CD4-positive, alpha-beta T cell treated with Interleukin-17A for 1 hour (primary cell): ENCODE measurements at places on chromosomes 5 and 9.

- DNase-seq, result no peak
Measured at GRCh38 chr9:90325913-90326653, 316.5 kb downstream of the DIRAS2 start.

DNA sequence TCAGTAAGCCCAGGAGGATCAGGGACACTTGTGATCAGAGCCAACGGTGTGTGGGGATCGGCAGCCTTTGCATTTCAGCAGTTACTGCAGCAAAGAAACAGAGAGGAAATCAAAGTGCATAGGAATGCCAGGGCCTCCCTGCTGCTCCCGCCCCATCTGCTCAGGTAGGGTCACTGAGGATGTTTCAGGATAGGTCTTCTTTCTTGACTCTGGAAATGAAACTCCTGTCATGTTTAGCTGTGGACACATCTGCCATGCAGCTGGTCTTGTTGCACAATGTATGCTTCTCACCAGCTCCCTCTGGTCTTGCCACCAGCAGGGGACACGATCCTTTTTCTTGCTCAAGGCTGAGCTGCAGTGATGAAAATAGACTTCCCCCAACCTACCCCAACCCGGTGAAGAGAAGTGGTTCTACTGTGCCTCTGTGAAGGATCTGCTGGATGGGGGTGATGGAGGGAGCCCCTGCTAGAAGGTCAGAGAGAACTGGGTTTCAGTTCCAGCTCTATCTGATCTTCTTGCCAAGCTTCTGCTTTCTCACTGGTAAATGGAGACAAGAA, 185.2 kb upstream of the KLF4 start:
- DNase-seq, result peak; percentile 12

DNA sequence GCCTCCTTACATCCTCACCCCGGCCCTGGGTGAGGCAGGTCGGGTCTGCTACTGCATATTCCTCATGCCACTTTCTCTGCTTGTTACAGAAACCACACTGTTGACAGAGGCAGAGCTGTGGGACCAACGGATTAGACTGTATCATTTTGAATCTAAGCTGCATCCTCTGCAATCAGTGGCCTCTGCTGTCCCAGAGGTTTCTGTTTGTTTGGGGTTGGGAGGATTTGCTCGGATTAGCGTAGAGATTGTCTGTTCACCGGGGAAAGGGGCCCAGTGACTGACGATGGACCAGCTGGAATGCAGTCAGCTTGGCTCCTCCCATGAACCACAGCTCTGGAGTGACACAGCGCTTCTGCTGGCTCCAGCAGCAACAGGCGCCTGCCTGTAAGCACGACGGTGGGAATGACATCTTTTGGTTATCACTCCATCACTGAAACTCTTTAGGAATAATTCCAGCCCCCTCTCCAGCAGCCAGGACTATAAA, 37.3 kb upstream of the ADRA1B start:
- DNase-seq, result no peak

GRCh38 chr9:84379740-84380139, 39.2 kb upstream of the SLC28A3 start:
- DNase-seq, result no peak

GRCh38 chr5:60701321-60701968, 1.5 kb upstream of the DEPDC1B start:
- peak; percentile 12 for DNase-seq

- no peak for DNase-seq
Measured at GRCh38 chr9:13904746-13905145, 409.2 kb downstream of the NFIB start.

DNA sequence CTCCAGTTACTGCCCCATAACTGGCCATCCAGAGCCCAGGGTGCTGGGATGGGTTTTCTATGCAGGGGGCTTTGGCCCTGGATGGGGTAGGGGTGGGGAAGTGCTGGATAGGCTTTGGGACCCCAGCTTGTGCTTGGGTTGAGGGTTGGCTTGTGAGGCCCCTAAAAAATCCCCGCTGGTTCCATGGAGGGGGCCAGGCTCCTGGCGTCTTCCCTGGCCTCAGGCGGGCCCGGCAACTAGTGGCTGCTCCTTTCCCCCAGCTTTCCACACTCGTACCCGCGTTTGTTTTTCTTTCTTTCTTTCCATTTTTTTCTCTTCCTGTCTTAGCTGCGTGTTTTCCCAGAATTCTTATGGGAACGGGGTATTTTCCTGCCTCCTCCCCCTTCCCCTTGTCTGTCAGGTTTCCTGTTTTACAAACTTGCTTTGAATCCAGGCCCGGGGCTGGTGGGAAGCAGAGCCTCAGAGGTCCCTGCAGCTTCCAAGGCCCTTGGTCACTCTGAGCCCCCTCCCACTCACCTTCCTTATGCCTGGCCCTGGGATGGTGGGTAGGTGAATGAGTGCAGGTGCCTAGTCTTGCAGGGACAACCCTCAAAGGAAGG, 40.2 kb downstream of the RGS3 start:
- no peak for DNase-seq

DNA sequence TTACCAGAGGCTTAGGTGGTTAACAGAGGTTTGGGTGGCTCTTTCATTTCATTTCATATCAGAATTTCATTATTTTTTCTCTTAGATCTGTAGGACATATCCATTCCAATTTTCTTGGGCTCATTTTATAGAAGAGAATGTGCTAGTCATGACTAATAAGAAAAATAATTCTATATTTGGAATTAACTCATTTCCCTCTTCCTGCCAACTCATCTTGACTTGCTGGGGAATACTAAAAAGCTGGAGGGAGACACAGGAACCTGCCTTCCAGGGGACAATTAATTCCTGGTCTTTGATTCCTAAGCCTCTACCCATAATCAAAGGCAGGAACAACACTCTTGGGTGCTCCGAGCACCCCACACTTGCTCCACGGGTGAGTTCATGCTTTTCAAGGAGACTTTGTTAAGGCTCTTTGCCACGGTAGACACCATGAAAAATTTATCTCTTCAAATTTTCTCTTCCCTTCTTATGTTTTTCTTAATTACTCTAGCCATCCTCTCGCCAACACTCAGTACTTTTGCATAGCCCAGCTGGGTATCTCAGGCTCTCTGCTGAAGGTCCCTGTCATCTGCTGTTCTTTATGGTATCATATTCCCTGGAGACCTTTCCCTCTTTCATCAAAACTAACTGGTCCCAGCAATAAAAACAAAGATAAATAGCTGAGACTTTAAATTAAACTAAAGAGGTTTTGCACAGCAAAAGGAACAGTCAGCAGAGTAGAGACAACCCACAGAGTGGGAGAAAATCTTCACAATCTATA, 273.9 kb downstream of the NPR3 start:
- no peak for DNase-seq

- no peak for DNase-seq
Measured at GRCh38 chr9:123562844-123563346, 206.9 kb downstream of the CRB2 start.

- DNase-seq, result no peak
Measured at GRCh38 chr9:4349816-4350418, 50.0 kb upstream of the GLIS3 start.

DNA sequence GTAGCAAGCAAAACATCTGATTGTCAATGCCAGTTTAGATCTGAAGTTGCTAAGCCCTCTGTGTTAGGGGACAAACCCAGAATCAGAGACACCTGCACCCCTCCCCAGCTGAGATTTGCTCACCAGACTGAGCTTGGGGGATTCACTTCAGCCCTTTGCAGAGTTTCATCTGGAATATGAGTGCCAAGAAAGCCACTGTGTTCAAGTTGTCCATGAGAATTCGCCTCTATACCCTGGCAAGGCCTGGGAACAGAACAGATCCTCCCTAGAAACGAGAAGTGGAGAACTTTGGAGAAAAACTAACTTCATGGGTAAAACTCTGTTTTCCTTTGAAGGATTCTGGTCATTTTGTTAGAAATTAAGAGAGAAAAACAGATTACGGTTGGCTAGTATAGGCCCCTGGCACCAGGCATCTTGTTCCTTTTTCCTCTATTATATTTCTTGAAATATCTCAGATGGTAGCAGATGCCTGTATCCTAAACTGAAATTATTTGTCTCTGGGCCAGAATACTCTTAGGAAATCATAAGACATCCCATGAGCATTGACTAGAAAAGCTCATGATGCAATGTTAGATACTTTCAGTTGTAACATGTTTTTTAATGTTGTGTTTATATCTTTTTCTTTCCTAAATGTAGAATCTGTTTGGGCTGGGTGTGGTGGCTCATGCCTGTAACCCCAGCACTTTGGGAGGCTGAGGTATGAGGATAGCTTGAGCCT, 64.4 kb downstream of the SNX18 start:
- DNase-seq, result no peak

- no peak for DNase-seq
Measured at GRCh38 chr9:91163444-91163772, 198.3 kb downstream of the AUH start.

DNA sequence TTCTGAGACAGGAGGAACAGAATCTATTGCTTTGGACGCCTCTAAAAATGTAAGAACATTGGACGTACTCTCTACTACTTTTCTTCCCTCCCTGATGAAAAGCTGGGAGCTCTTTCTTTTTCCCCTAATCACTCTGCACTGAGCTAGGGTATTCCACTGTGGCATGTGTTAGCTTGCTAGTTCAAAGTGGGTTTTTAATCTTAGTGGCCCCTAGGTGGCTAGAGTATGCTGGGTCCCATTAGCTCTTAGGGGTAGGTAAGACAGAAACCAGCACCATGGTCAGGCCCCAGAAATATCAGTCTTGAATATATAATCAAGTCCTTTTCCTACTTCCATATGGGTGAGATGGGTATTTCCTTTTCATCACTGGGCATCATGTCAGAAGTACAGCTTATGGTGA, 945.2 kb upstream of the PTPRD start:
- DNase-seq, result no peak

GRCh38 chr5:18072600-18072999, 438.3 kb downstream of the TAF11L14 start:
- no peak for DNase-seq
